Stimulated activated CD4-positive, alpha-beta T cell treated with anti-CD3 and anti-CD28 coated beads, TNF-alpha, amount 100 ng/mL, for 1 hour (primary cell): ENCODE measurements at places on chromosomes 11 and 22.

- no peak for DNase-seq
These were observed 2.0 kb downstream of the KDM2A start for GRCh38 chr11:67120881-67121710.

DNA sequence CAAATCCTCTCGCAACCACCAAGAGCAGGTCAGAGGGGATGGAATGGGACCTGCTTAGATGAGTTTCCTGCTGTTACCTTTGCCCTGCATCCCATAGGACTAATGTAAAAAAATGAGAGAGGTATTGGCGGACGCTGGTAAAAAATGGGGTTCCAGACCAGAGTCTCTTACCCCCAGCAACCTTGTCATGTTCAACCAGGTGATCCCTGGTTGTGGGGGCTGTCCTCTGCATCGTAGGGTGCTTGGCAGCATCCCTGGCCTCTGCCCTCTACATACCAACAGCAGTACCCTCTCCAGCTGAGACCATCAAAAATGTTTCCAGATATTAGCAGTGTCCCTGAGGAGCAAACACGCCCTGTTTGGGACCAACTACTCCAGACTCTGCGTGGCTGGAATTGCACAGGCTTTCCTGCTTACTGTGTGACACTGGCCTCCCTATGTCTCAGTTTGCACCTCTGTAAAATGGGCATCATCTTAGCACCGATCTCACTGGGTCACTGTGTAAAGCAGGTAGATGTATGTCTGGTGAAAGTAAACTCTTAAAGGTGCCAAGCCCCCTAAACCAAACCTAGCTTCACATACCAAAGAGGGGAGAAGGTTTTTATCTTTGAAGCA lies 1.5 kb downstream of the APOL6 start:
- no peak for DNase-seq

DNA sequence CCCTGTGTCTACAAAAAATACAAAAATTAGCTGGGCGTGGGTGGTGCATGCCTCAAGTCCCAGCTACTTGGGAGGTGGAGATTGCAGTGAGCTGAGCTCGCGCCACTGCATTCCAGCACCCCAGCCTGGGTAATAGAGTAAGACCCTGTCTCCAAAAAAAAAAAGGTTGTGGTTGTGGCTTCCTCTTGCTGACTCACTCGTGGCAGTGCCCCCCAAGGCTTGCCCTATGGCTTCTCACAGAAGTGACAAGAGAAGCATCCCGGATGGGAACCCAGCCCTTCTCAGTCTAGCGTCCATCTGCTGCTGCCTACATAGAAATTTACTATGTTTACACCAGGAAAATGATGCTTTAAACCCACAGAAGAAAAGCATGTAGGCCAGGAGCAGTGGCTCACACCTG lies 68.5 kb upstream of the PITPNB start:
- DNase-seq: no peak

- no peak for DNase-seq
These were observed 63.4 kb downstream of the TENM4 start for GRCh38 chr11:79377406-79377805.

- no peak for DNase-seq
These were observed at the start of gene KCNQ1 for GRCh38 chr11:2444821-2445745. Gene KCNQ1 (plus strand): TSS chr11:2445008. CDS start chr11:2445099, 91 bp downstream.

GRCh38 chr11:11215944-11216343 lies 137.1 kb downstream of the CSNK2A3 start:
- DNase-seq: no peak

- DNase-seq: no peak
These were observed 192.6 kb upstream of the PITPNB start for GRCh38 chr22:28111501-28112189.

- DNase-seq: no peak
These were observed 55.4 kb downstream of the HSD17B12 start for GRCh38 chr11:43735961-43736360.

DNA sequence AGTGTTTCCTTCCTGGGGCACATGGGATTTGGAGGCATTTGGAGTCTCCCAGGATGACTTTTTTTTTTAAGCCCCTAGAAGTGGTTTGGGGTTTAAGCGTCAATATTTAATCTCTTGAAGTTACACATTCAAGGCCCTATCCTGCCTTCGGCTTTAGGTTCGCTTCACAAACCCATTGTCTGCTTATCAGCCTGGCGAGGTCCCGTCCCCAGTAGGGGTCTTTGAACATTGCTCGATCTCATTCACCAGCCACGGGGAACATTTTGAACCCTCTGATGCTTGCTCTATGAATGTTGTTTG lies 75.9 kb downstream of the KCNQ1 start:
- DNase-seq: no peak

DNA sequence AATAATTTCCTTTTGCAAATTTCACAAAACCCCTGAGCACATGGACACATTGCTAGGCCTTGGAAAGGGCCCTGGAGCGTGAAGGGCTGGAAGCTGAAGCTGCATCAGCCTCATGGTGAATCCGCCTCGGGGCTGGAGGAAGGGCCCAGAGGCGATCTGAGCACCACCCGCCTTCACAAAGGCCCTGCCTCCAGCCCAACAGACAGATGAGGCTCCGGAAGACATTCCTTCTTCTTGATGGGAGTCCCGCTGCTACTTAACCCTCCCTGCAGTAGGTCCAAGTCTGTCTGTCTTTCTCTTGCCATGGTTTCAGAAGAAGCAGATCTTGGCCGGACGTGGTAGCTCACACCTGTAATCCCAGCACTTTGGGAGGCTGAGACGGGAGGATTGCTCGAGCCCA lies 16.5 kb downstream of the ARRB1 start:
- no peak for DNase-seq

DNA sequence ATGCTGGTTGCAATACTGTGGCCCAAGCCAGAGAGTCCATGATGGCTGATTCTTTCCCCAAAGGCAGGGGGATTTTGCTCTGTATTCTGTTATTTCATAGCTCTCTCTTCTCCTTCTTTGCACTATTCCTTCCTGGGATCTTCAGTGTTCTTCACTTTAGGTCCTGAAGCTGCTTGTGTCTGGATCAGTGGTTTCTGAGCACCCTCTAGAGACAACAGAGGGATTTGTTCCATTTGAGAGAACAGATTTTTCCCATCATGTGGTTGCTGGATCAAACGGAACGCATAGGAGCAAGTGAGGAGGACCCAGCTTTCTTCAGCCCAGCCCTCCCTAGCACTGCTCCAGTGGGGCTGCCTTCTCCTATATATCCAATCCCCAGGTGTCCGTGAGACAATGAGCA lies 68.7 kb upstream of the SYN3 start:
- DNase-seq: no peak

GRCh38 chr11:69891421-69892236 lies 72.4 kb upstream of the FGF3 start:
- no peak for DNase-seq
